NAMALWA (cell line): ENCODE measurements at places on chromosomes 13 and 19.

DNA sequence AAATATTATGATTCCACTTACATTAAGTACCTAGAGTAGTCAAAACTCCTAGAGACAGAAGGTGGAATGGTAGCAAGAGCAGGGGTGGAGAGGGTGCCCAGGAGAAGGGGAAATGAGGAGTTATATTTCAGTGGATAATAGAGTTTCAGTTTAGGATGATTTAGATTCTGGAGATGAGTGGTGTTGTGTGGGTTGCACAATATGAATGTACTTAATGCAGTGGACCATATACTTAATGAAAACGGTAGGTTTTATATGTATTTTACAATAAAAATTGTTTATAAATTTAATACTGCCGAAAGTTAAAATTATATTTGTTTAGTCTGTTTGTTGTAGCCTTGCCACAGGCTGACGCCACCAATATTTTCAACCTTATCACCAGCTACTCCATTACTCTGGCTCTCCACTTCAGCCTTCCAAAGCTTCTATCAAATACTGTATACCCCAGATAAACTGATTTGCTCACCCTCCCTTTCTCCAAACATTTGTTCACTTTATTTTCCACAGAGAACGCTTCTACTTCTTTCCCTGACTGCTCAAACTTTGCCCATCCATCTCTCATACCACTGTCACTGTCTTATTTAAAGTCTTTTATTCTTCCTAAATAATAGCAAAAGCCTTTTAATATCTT lies 1.4 kb upstream of the RBM26 start:
- peak; percentile 23 for DNase-seq

- DNase-seq, result no peak
These were observed 3.2 kb upstream of the ZNF154 start for GRCh38 chr19:57712222-57712621.

DNA sequence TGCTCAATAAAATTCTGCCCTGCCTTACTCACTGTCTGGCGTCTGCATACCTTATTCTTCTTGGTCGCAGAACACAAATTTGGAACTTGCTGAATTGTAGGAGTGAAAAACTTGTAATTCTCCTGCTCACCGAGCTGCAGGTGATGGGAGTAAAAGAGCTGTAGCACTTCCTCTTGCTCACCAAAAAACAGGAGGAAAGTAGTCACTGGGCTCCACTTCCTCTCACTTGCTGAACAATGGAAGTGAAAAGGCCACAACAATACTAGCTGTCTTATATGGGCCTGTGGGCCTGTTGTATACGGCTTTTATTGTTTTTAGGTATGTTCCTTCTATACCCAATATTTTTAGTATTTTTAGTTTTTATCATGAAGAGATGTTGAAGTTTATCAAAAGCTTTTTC lies 978.7 kb downstream of the SLITRK5 start:
- DNase-seq, result no peak

DNA sequence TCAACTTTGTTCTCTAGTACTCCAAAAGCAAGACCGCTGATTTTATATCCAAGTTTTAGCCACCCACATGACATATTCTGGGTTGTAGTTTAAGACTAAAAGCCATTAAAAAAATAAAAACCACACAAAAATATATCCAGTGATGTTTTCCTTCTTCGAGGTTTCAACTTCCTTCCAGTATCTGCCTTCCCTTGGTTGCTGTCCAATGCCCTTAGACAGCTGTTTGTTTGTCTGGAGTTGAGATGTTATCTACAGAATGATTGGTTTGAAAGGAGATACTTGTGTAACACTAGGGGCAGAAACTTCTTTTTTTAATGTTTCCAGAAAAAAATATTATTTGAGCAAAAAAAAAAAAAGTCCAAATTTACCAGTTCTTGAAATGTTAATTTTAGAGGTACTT lies 591.5 kb upstream of the PCDH9 start:
- no peak for DNase-seq

DNA sequence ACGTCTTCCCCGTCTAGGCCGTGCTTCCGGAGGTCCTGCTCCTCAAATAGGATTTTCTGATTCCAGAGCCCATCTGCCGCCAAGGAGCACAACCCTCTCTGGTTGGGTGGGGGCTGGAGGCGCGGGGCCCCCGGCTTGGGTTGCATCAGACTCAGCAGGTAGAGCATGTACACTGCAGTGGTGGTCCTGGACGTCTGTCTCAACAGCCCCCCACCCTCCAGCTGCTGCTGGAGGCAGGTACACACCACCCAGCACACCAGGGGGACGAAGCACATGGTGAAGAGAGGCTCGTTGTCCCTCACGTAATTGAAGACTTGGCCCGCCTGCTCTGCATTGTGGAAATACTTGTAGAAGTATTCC lies 13.9 kb downstream of the NLRP12 start:
- DNase-seq, result no peak

DNA sequence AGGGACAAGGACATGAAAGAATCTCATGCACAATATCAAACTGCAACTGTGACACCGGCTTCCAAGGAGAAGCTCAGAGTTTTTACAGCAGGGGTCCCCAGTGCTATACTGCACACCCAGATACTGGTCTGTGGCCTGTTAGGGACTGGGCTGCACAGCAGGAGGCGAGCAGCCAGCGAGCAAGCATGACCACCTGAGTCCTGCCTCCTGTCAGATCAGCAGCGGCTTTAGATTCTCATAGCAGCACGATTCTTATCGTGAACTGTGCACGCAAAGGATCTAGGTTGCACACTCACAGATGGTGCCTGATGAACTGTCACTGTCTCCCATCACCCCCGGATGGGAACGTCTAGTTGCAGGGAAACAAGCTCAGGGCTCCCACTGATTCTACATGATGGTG lies 13.1 kb upstream of the CD22 start:
- DNase-seq, result peak; percentile 41

DNA sequence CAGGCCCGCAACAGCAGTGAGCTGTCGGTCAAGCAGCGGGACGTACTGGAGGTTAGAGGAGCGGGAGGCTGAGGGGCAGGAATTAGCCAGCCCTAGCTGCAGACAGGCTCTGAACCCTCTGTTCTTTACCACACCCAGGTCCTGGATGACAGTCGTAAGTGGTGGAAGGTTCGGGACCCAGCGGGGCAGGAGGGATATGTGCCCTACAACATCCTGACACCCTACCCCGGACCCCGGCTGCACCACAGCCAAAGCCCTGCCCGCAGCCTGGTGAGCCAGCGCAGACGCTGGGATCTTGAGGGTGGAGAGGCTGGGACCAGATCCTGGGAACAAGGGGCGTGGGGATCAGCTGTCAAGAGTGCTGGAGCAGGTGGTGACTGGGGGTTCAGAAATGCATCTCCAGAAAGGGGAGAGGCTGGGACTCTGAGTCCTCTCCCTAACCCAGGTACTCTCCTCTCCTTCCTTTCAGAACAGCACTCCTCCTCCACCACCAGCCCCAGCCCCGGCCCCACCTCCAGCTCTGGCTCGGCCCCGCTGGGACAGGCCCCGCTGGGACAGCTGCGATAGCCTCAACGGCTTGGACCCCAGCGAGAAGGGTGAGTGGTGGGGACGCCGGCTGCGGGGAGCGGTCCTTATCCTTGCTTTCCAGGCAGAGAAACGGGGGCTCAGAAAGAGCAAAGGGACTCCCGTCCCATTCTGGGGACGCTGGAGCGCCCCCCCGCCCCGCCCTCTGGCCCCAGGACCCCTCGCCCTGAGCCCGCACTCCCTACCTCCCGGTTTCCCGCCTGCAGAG lies 10.4 kb downstream of the EPS8L1 start:
- no peak for DNase-seq

DNA sequence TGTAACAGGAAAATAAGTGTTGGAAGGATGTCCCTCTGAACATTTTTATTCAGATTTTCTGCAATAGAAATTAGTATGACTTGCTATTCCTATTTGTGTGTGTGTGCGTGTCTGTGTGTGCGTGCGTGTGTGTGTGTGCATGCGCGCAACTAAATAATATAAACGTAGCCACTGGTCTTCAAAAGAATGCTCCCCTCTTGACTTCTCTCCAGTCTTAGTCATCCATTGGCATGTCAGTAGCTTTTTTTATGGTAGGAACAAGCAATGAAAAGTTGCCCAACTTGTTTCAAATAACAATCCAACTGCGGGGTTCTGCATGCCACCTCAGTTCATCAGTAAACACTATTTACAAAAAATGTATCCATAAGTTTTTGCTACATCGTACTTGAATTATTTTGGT lies 249.6 kb downstream of the GPC6 start:
- DNase-seq, result no peak

GRCh38 chr19:850221-850978 lies 1.7 kb upstream of the ELANE start:
- DNase-seq, result peak; percentile 48

- DNase-seq, result peak; percentile 90
These were observed 5.2 kb upstream of the REXO1 start for GRCh38 chr19:1853295-1854038.

- DNase-seq, result no peak
These were observed 106.4 kb upstream of the EDNRB start for GRCh38 chr13:78024996-78025395.

GRCh38 chr19:49997709-49998108 lies 27.5 kb downstream of the VRK3 start:
- peak; percentile 69 for DNase-seq

GRCh38 chr13:84985860-84986259 lies 813.4 kb downstream of the SLITRK6 start:
- DNase-seq, result peak; percentile 40
